ENCODE measurements at places on chromosomes 5 and 9.
A peak's percentile ranks its signal among the peaks of the same experiment; 100 is the strongest.

GRCh38 chr5:77936365-77936693 is 160.2 kb upstream of the TBCA start:
- DNase-seq: no peak

- no peak for DNase-seq
Observed at GRCh38 chr9:104836235-104836634, 72.3 kb downstream of the NIPSNAP3B start.

- DNase-seq: peak; percentile 69
Observed at GRCh38 chr9:23826120-23826629, at the start of gene ELAVL2. TSS of gene ELAVL2 (minus strand) at chr9:23826240. CDS start at chr9:23762234, 64,006 bp downstream.

GRCh38 chr9:88835772-88836171 is 155.5 kb upstream of the S1PR3 start:
- DNase-seq: no peak

GRCh38 chr9:133375116-133375723 is 640 bp downstream of the SURF4 start:
- no peak for DNase-seq

DNA sequence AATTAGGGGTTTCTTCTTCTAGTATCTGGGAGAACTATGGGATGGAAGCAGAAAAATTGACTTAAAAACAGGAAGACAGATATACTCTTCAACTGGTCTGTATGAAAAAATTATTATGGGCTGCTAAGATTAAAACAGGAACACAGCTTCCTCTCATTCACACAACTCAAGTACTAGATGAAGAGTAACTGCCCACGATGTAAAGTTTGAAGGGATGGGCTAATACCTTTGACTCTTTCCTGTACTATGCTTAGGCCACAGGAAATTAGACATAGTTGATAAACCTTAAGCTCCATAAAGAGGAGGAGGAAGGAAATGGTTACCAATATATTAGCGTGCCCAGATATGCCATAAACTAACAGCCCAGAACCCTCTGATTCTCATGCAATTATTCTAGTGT is 88.6 kb downstream of the ANKRD31 start:
- DNase-seq: no peak

DNA sequence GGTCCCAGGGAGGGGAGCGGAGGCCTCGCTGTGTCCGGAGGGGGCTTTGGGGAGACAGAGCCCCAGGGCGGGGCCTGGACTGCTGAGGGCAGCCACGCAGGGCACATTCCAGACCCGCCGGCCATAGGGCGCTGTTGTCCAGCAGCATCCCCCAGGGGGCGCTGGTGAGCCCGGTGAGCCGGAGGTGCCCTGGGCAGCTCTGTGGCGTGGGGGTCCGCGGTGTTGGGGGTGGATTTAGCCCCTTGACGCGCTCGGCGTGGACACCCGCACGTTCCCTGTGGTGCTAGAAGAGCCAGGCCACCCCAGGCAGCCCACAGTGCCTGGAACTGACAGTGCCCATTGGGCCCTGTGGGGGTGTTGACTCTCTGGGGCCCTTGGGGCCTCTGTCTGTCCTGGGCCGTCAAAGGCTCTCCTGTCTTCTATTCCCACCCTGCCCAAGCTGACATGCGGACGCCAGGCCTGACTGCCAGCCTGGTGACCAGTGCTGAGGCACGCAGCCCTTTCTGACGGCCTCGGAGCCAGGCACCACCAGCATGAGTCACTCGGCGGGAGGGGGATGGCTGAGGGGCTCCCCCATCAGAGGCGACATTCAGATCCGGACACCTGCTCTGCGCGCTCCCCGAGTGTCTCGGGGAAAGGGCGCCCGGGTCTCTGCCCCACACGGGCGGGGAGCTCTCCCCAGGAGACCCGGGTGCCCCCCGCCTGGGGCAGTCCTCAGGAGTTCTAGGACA is 23.9 kb downstream of the TPPP start:
- no peak for DNase-seq

DNA sequence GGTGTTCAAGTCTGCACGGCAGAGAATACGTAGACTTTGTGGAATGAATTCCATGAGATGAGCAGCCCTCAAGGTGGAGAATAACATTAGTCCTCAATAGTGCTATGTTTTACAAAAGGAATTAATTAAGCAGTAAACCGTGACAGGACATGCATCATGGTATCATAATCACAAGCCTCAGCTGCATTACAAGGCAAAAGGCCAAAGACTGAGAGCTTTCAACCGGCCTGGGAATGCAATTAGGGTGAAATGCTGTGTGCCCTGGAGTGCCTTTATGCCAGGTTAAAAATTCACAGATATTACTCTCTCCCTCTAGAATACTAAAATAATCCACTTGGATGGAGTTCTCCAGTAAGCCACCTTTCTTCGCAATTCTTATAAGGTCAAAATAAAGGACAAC is 270.6 kb downstream of the MLLT3 start:
- DNase-seq: no peak

DNA sequence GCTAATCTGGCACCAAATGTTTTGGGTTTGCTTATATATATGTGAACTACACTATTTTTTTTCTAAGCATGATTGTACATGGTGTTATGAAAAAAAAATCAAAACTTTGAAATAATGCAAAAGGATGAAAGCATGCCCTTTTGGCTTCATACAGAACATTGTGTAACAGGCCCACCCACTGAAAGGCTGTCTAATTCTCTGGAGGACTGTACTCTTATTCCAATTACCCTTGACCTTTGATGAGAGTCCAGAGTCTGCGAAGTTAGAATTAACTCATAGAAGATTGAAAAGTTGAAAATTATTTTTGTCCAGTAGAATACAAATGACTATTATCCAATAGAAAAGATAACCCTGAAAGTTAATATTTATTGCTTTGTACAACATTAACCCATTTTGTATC is 117.4 kb downstream of the ADAMTS12 start:
- DNase-seq: no peak

DNA sequence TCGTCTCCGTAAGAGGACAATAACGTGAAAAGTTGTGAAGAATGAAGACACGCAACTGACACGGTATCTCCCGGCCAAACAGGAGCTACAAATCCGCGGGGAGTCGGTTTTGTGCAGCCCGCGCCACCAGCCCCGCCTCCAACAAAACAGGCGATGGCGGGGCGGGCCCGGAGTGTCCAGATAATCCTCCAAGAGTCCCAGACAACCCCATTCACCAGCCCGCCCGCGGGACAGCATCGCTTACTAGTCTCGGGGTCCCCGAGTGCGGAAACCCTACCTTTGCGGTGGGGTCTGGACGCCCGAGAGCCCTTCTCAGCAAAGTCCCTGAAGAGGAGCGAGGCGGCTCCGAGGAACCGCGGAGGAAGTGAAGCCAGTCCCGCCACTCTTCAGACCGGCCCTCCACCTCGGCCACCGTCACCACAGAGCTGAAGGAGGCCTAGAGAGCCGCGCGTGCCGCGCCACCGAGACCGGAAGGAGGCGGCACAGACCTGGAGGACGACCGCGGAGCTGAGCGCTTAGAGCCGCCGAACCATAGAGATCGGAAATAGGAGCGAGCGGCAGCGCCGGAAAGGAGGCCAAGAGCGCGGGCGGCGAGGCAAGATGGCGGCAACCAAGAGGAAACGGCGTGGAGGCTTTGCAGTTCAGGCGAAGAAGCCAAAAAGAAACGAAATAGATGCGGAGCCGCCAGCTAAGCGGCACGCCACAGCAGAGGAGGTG is at the start of the genes BRIX1 and RAD1:
Gene BRIX1, plus strand, starts transcription at position 573 of the 717 bp plus-strand sequence. Its CDS starts 28 bp downstream, at position 601.
Gene RAD1, minus strand, starts transcription at position 366 of the 717 bp plus-strand sequence. CDS start 612 bp downstream, outside the sequence.
- DNase-seq: peak; percentile 97

- peak; percentile 75 for DNase-seq
Observed at GRCh38 chr5:107672211-107673038, 1.7 kb upstream of the EFNA5 start.

DNA sequence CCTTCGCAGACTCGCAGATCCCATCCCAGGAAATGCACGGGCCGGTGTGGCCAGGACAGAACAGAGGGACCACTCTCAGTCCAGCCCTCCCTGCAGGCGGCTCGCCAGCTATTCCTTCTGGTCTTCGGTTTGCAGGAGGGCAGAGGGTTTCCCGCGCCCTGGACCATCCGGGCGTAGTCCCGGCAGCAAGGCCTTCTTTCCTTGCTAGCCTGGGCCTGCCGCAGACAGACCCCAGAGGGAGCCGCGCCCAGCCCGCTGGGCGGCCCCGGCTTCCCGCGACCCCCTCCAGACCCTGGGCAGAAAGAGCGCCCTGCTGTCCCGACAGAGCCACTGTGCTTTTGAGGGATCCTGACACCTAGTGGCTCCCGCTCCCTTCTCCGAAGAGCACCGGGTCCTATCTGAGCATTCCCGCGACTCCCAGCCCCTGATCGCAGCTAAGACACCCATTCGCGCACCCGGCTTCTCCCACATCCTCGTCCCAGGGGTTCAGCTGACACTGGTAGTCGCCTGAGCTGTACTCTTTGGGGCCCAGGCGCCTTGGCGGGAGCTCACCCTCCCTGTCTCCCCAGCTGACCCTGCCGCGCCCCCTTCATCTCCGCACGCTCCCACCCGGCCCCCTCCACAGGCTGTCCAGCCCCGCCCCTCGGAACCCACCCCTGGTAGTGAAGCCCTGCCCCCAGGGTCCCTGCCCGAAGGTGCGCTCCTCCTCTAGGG is 1.1 kb downstream of the CFAP90 start:
- no peak for DNase-seq

DNA sequence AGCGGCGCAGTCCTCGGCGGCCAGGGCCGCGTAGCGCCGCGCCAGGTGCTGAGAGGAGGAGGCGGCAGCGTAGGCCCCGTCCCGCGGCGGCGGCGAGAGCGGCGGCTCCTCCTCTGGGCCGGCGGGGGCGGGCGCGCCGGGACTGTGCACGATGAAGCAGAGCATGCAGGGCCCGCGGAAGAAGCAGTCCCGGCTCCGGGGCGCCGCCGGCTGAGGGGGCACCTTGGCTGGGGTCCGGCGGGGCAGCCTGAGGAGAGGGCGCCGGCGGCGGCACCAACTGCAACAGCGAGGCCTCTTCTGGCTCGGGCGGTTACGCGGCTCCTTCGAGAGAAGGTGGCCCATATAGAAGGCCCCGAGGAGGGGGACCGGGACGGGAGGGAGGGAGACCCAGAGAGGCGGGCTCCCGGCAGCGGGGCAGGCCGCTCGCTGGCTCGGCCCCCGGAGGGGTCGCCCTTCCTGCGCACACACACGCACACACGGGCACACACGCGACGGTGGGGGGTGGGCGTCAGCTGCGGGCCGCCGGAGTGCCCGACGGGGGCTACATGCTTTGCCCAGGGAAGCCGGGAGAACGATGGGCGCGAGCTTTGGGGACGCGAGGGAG is 446 bp downstream of the FBXL17 start:
- DNase-seq: no peak

- no peak for DNase-seq
Observed at GRCh38 chr9:91833096-91833877, 116.7 kb downstream of the ROR2 start.

DNA sequence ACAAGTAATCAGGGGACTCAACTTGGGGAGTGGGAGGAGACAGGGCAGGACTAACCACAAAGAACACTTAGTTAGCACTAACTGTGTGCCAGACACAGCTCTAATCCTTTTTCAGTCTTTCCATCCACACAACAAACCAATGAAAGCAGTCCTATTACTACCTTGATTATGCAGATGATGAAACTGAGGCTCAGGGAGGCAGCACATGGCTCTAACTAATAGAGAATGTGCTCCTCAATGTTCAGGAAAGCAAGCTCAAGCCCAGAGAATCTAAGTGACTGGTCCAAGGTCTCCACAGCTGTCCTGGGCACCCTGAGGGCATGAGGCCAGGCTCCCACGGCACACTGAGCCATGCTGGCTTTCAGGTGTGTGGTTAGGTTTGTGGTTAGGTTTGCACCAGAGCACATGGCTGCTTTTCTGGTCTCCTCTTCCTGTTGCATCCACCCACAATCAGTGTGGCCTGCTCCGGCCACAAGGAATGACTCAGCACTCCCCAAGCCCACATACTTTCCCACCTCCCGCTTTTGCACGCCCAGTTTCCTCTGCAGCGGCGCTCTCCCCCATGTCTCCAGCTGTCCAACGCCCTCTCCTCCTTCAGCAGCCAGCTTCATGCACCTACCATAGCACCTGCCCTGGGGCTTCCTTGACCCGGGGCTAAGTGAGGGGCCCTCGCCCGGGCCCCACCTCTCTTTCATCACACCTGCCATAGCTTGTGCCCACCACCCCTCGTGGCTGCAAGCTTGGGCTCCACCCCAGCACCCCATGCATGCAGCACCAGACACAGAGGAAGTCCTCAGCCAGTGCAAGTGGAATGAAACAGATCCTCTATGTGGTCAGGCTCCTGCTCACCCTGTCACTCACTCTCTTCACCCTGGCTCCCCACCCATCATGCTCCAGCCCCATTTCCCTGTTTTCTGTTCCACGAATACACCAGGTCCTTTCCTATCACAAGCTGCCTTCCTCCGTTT is 133.1 kb downstream of the GABBR2 start:
- DNase-seq: no peak

DNA sequence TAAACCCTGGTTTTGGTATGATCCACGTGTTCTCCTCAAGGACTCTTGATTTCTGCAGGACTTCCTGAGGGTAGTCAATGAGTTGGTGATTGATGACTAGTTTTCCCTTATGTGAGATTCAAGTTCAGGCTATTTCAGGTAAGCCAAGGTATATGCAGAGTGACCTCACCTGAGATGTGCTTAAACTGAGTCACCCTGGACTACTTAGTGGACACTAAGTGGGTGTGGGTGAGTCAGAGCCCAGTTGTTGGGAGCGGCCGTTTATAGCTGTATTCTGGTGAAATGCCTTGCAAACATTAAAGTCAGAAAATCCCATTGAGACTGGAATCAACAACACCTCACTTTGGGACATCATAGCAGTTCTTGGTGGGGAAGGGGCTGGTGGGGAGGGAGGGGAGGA is 62.9 kb downstream of the SLC28A3 start:
- no peak for DNase-seq

- DNase-seq: no peak
Observed at GRCh38 chr5:151800532-151800931, 28.8 kb downstream of the G3BP1 start.

GRCh38 chr5:20088361-20088760 is 100.4 kb upstream of the CDH18 start:
- DNase-seq: no peak

DNA sequence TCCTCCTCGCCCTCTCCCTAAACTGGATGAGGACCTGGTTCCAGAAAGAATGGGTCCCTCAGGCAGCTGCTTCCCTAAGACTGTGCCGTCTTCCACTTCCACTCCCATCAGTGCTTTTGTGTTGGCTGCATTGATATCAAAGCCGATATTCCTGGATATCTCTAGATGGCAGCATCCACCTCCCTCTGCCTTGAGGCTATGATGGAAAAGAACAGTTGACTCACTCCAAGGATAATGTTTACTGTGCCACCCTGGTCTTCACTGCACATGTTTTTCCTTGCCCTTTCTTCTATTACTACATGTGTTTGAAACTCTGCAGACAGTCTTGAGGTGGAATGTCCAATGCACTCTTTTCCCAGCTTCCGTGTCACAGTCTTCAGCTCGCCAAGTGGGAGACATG is 211.6 kb downstream of the MAST4 start:
- no peak for DNase-seq

GRCh38 chr9:96029722-96030530 is 154.4 kb downstream of the ERCC6L2 start:
- DNase-seq: no peak

DNA sequence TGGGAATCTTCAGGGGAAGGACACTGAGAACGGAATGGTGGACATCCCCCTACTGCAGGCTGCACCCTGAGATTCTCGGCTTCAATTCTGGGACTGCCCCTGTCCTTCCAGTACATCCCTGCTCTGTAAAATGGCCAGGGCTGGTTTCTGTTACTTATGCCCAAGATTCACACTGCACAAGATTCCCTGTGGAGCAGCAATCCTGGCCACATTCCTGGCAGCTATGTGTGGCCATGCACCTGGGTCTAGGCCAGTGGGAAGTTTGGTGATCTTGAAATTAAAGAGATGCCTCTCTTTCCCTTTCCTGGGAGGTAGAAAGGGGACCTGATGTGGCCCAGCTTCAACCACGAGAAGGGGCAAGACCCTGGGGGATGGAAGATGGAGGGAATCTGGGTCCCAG is 27.6 kb downstream of the WHRN start:
- no peak for DNase-seq

- no peak for DNase-seq
Observed at GRCh38 chr5:88713818-88714217, 169.2 kb downstream of the MEF2C start.
